ENCODE measurements at places on chromosomes 6 and 20.
A peak's percentile ranks its signal among the peaks of the same experiment; 100 is the strongest.

GRCh38 chr6:120711255-120711654, 623.0 kb downstream of the TBC1D32 start:
- H3K4me1 ChIP-seq: no peaks in the 10 kb centered on the region
- no peak overlapping the region for H3K27ac ChIP-seq
- no peaks in the 10 kb centered on the region for H3K27me3 ChIP-seq
- H3K36me3 ChIP-seq: no peaks in the 10 kb centered on the region
- no peak for DNase-seq
- H3K4me3 ChIP-seq: no peak overlapping the region

- no peak overlapping the region for H3K4me3 ChIP-seq
- DNase-seq: no peak
- H3K27me3 ChIP-seq: no peaks in the 10 kb centered on the region
- no peaks in the 10 kb centered on the region for H3K4me1 ChIP-seq
- no peak overlapping the region for H3K27ac ChIP-seq
Observed at GRCh38 chr20:62198931-62199330, 16.1 kb downstream of the MTG2 start.

DNA sequence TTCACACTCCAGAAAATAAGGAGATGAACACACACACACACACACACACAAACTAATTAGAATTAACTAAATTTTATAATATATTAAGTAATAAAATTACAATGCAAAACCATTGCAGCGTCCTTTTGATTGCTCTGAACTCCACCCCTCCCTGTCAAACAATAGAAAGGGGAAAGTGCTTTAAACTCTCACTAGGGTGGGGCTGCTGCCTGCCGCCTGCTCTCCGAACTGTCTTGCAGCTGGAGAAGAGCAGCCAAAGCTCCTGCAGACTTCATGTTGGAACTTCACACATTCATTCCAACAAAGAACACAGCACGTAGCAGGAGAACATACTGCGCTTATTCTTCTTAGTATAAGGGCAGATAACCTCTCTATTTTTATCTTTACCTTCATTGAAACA, 83.2 kb downstream of the GCLC start:
- no peak for DNase-seq
- no peaks in the 10 kb centered on the region for H3K27me3 ChIP-seq
- H3K36me3 ChIP-seq: no peaks in the 10 kb centered on the region
- no peak overlapping the region for H3K4me3 ChIP-seq
- H3K4me1 ChIP-seq: peaks cover 32% of the 10 kb centered on the region

DNA sequence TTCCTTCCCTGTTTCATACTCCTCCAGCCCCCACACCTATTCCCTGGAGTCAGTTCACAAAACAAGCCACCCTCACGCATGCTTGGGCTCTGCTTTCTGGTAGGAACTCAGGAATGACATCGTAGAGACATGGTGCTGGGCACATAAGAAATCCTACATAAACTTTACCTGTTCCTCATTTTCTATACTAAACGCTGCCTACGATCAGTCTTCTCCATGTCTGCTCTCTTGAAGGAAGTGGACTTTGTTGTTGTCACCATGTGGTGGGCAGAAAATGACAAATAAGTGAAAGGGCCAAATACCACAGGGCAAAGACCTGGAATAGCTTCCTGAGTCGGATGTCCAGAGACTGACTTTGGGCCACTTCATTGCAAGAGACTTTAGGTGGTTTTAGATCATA, 10.1 kb downstream of the MYLK4 start:
- H3K4me1 ChIP-seq: no peaks in the 10 kb centered on the region
- H3K27me3 ChIP-seq: no peaks in the 10 kb centered on the region
- H3K27ac ChIP-seq: no peak overlapping the region
- H3K4me3 ChIP-seq: no peak overlapping the region
- no peaks in the 10 kb centered on the region for H3K36me3 ChIP-seq

DNA sequence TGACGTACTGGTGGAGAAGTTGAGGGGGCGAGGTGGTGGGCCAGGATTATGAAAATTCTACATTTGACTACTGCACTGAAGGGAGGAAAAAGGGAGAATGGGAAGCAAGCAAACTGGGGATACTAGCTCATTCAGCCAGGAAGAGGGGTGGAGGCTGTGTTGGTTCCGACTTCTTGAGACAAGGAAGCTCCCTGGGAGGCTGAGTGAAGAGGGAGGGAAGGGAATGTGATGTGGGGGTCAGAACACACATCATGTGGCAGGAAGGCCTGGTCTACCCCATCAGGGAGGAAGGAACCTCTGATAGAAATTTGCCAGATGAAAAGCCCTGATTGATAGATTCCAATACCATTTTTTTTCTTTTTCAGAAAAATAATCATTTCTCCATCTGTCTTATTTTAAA, 28.8 kb upstream of the MCHR2 start:
- DNase-seq: no peak
- H3K4me1 ChIP-seq: no peaks in the 10 kb centered on the region
- no peaks in the 10 kb centered on the region for H3K36me3 ChIP-seq
- H3K27ac ChIP-seq: no peak overlapping the region
- no peaks in the 10 kb centered on the region for H3K27me3 ChIP-seq

GRCh38 chr6:129094147-129094546, 211.2 kb downstream of the LAMA2 start:
- H3K36me3 ChIP-seq: no peaks in the 10 kb centered on the region
- H3K4me1 ChIP-seq: no peaks in the 10 kb centered on the region
- no peak overlapping the region for H3K27ac ChIP-seq
- no peaks in the 10 kb centered on the region for H3K27me3 ChIP-seq

- no peaks in the 10 kb centered on the region for H3K27me3 ChIP-seq
- H3K36me3 ChIP-seq: no peaks in the 10 kb centered on the region
- no peak overlapping the region for H3K4me3 ChIP-seq
- H3K27ac ChIP-seq: no peak overlapping the region
- H3K4me1 ChIP-seq: peaks cover 27% of the 10 kb centered on the region
Observed at GRCh38 chr6:132959639-132960326, 145.4 kb downstream of the RPS12 start.

GRCh38 chr6:3517350-3517749, 60.5 kb upstream of the SLC22A23 start:
- peak; percentile 37 for DNase-seq
- no peaks in the 10 kb centered on the region for H3K27me3 ChIP-seq

- H3K4me3 ChIP-seq: no peak overlapping the region
- no peaks in the 10 kb centered on the region for H3K36me3 ChIP-seq
- no peak overlapping the region for H3K27ac ChIP-seq
- no peak for DNase-seq
- no peaks in the 10 kb centered on the region for H3K27me3 ChIP-seq
- H3K4me1 ChIP-seq: 0 out of 2 replicates have a peak, but pooled peaks cover 2% of the 10 kb centered on the region
Observed at GRCh38 chr20:48094196-48094749, 309.0 kb upstream of the SULF2 start.

GRCh38 chr6:52981222-52981900, 13.7 kb downstream of the GSTA4 start:
- no peak overlapping the region for H3K27ac ChIP-seq
- H3K4me1 ChIP-seq: peaks cover 13% of the 10 kb centered on the region
- no peak overlapping the region for H3K4me3 ChIP-seq
- no peaks in the 10 kb centered on the region for H3K27me3 ChIP-seq

DNA sequence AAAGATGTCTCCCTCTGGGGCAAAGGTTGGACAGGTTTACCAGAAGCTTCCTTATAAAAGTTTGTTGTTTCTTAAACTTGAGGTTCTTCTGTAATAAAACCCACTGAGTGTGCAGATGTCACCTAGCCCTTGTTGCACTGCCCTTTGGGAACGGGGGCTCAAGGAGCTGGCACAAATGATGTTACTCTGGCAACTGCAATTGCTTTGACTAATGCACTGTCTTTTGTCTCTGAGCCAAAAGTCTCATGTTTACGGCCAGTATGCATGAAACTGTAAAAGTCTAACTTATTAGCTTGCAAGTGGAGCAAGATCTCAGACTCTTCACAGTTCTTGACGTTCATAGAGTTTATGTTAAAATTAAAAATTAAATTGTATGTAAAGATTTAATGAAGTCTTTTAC, 655.7 kb downstream of the EPHA7 start:
- no peaks in the 10 kb centered on the region for H3K36me3 ChIP-seq
- H3K27me3 ChIP-seq: no peaks in the 10 kb centered on the region
- no peak for DNase-seq
- H3K27ac ChIP-seq: no peak overlapping the region
- no peak overlapping the region for H3K4me3 ChIP-seq

GRCh38 chr20:49032455-49032854, 13.7 kb upstream of the CSE1L start:
- H3K27ac ChIP-seq: no peak overlapping the region
- H3K4me3 ChIP-seq: no peak overlapping the region

DNA sequence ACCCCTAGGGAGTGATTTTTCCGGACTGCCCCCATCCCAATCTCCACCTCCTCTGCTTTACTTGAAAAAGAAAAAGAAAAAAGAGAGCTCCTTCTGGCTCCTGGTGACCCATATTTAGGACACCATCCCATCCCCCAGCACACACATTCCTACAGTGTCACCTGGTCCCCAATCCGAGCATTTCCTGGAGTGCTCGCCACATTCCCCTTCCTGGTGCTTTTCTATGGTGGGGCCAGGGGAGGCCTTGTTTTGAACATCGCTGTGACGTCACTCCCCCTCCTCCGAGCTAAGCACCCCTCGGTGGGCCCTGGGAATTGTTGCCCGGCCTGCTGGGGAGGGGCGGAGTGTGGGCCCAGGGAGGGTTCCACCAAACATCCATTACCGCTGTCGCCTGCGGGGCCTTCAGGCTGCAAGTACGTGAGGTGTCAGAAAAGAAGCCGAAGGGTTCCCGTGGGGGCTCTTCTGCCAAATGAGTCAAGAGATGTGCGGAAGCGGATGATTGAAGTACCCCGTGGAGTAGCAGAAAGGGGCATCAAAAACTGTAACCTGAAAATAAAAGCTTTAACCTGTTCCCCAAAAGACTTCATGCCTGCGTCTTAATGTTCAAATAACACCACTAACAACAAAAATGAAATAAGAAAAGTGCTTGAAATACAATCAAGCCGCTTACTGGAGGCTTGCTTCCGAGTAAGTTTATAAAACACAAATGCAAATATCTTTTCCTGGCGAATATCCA, 2.8 kb upstream of the FOXC1 start:
- H3K27ac ChIP-seq: 0 out of 2 replicates have a peak overlapping the region, but pooled peaks have one; percentile 16
- peak overlapping the region; percentile 17 for H3K4me3 ChIP-seq
- no peaks in the 10 kb centered on the region for H3K4me1 ChIP-seq
- no peaks in the 10 kb centered on the region for H3K27me3 ChIP-seq
- no peaks in the 10 kb centered on the region for H3K36me3 ChIP-seq

- no peak overlapping the region for H3K27ac ChIP-seq
- peaks cover 24% of the 10 kb centered on the region for H3K4me1 ChIP-seq
- DNase-seq: peak; percentile 49
- no peak overlapping the region for H3K4me3 ChIP-seq
- no peaks in the 10 kb centered on the region for H3K36me3 ChIP-seq
Observed at GRCh38 chr6:85354761-85355618, 94.9 kb upstream of the NT5E start.

GRCh38 chr6:138377042-138377441, 663 bp upstream of the SMIM28 start:
- no peak overlapping the region for H3K27ac ChIP-seq
- no peaks in the 10 kb centered on the region for H3K27me3 ChIP-seq
- H3K4me3 ChIP-seq: no peak overlapping the region
- no peaks in the 10 kb centered on the region for H3K36me3 ChIP-seq

GRCh38 chr6:34391786-34392496, 528 bp downstream of the NUDT3 start:
- peaks cover 19% of the 10 kb centered on the region for H3K4me1 ChIP-seq
- peak; percentile 52 for DNase-seq
- no peaks in the 10 kb centered on the region for H3K36me3 ChIP-seq
- peak overlapping the region; percentile 99 for H3K4me3 ChIP-seq
- no peaks in the 10 kb centered on the region for H3K27me3 ChIP-seq

GRCh38 chr6:8043221-8043620, 21.0 kb downstream of the BLOC1S5 start:
- DNase-seq: no peak
- H3K36me3 ChIP-seq: no peaks in the 10 kb centered on the region
- no peaks in the 10 kb centered on the region for H3K27me3 ChIP-seq
- no peak overlapping the region for H3K4me3 ChIP-seq
- no peak overlapping the region for H3K27ac ChIP-seq

GRCh38 chr6:26056583-26057350, 30.5 kb upstream of the HFE start:
- DNase-seq: peak; percentile 31
- peak overlapping the region; percentile 95 for H3K27ac ChIP-seq
- no peaks in the 10 kb centered on the region for H3K27me3 ChIP-seq

Data from PC-9 (cell line).